ENCODE measurements at places on chromosomes 16 and 17.

DNA sequence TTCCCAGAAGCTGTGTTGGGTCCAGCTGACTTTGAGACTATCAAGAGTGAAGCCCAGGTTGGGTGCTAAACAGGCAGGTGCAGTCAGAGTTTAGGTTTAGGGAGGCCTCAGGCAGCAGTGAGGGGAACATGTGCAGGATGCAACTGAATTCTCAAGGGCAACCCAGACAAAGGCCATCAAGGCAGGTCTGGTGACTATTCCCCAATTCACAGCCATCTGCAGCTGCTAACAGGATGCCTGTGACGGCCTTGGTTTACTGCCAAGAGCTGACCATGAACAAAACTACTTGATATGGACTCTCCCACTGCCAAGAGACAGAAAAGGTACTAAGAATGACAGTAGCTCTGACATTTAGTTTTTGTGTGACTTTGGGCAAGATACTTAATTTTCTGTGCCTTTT is 45.2 kb upstream of the BCAR1 start:
- no peak for DNase-seq

DNA sequence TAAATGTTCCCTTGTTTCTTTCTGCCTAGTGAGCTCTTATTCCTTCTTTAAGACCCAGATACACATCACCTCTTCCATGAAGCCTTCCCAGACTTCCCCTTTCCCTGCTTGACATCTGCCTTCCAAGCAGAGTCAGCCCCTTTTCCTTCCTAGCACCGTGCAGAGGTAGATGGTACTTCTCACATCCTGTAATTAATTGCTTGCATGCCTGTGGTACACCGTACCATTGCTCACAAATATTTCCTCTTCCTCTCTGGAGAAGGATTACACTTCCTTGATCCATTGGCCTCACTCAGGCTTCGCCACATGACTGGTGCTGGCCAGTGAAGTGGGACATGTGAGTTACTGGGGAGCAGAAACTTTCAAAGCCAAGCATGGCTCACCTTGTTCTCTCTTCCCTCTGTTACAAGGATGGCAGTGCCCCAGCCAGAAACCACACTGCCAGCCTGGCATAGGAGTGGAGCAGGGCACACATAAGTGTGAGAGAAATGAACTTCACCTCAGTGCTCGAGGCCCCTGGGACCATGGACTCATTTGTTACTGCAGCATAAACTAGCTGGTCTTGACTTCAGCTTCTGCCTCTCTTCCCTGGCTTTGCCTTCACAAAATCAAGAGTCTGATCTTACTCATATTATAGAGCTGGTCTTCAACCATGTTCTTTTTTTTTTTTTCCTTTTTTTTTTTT is 44.0 kb downstream of the SOST start:
- no peak for DNase-seq

DNA sequence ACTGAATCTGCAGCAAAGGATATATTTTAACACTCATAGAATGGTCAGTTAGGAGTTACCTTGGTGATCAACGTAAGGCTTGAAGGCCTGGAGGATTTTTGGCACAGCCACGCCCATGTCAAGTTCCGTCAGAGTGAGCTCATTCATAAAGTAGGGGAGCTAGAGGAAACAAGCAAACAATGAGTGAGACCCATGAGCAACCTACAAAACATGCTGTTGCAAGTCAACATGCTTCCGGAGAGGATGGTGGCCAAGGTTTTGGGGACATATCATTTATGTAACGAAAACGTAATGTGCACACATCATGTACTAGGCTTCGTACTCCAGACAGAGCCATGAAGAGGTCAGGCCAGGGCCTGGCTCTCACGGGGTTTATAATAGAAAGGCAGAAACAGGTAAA is 41.1 kb upstream of the ERN1 start:
- DNase-seq = no peak

- no peak for DNase-seq
Measured at GRCh38 chr17:39704821-39705551, 5.1 kb downstream of the ERBB2 start.

GRCh38 chr17:35890774-35891155 is 10.6 kb upstream of the CCL5 start:
- DNase-seq = peak; percentile 94

GRCh38 chr17:82452162-82452561 is 1.6 kb upstream of the CYBC1 start:
- no peak for DNase-seq

All from NK-92 treated with Interleukin-12 subunit alpha and Interleukin-12 subunit beta, amount 100 ng/mL, for 24 hours (cell line).